Left renal pelvis (tissue), 4 donors: ENCODE measurements at places on chromosomes 7 and 10. TPM values are rescaled to one million over a fixed set of nuclear protein-coding genes. Genes with fewer than 3 reads are reported as not detected.

DNA sequence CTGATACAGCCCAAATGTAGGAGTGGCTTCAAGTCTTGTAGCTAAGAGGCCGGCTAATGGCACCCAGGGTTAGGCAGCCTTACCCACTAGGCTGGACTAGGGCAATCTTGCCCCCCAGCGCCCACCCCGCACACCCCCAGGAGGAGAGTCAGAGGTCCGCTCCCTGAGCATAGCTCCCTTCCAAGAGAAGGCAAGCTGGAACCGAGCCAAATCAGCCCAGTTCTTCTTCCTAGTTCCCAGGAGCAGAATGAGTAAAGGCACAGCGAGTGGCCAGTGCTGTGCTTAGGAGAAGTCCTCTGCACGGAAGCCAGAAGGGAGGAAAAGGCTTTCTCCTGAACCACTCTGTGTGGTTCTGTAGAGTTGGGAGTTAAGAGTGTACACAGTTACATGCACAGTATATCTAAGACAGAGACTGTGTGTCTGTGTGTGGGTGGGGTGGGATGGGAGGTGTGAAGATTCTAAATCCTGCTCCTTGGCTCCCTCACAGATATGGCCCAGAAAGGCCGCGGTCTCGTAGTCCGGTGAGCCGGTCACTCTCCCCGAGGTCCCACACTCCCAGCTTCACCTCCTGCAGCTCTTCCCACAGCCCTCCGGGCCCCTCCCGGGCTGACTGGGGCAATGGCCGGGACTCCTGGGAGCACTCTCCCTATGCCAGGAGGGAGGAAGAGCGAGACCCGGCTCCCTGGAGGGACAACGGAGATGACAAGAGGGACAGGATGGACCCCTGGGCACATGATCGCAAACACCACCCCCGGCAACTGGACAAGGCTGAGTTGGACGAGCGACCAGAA lies 59.7 kb upstream of the PDCD4 start:
- no peak for DNase-seq

EMX2 gene
- polyA plus RNA-seq = 187 TPM

GRCh38 chr10:13003004-13003403 lies 1.5 kb upstream of the CCDC3 start:
- no peak for DNase-seq

ALOX5 gene
- 7.7 TPM for polyA plus RNA-seq

DNA sequence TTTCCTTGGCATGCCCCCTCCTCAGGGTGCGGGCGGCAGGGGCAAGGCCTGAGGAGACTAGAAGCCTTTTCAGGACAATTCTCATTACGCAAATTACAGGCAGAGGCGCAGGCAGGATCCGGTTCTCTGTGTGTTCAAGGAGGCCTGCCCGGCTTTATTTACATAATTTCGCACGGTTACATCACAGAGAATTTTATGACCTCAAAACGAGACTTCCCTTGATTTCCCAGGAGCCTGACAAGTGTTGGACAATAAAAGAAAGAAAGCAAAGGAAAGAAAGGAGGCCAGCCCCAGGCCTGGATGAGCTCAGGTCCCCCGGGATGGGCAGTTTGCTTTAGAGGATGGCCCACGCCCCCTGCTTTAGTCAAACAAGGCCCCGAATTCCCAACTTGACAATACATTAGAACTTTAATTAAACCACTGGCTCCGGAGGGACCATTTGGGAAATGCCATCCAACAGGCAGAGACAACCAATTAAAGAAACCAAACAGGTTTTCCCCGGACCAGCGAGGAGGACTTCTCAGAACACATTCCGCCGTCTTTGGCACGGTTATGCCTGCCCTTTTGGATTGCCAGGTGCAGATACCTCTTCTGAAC lies 2.9 kb downstream of the MNX1 start:
- DNase-seq = no peak

UPK3B gene
- 2.4 TPM for polyA plus RNA-seq

GRCh38 chr7:151060416-151061212 lies 1.2 kb downstream of the SLC4A2 start:
- DNase-seq = no peak

OLAH gene
- 0.81 TPM for polyA plus RNA-seq
